ENCODE measurements at places on chromosomes 3 and 15.

- DNase-seq = no peak
Observed at GRCh38 chr3:118167571-118167970, 867.1 kb downstream of the IGSF11 start.

- DNase-seq = peak; percentile 82
Observed at GRCh38 chr3:30643763-30644462, 37.5 kb downstream of the TGFBR2 start.

GRCh38 chr15:83585601-83586335, 68.2 kb upstream of the ADAMTSL3 start:
- DNase-seq = no peak

GRCh38 chr3:136070953-136071949, 105.7 kb downstream of the PPP2R3A start:
- no peak for DNase-seq

DNA sequence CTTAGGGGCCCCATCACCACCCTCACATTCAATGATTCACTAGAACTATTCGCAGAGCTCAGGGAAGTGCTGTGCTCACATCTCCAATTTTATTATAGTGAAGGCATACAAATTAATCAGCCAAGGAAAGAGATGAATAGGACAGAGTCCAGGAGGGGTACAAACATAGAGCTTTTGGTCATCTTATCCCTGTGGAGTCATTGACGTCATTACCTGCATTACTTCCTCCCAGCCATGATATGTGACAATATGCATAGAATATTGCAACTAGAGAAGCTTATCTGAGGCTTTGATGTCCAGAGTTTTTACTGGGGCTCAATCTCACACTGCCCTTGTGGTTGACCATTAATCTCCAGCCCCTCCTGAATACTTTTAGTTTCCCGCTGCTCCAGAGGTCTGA, 1.5 kb downstream of the IQCH start:
- DNase-seq = no peak

GRCh38 chr3:136819392-136819730, 435 bp downstream of the SLC35G2 start:
- DNase-seq = peak; percentile 30

- DNase-seq = peak; percentile 64
Observed at GRCh38 chr3:111859974-111860859, 1.2 kb downstream of the PHLDB2 start.

GRCh38 chr15:49121901-49122300, 33.5 kb downstream of the COPS2 start:
- no peak for DNase-seq

GRCh38 chr3:186281176-186281575, 80.9 kb downstream of the DGKG start:
- no peak for DNase-seq

- DNase-seq = no peak
Observed at GRCh38 chr3:178359728-178360127, 176.5 kb upstream of the KCNMB2 start.

DNA sequence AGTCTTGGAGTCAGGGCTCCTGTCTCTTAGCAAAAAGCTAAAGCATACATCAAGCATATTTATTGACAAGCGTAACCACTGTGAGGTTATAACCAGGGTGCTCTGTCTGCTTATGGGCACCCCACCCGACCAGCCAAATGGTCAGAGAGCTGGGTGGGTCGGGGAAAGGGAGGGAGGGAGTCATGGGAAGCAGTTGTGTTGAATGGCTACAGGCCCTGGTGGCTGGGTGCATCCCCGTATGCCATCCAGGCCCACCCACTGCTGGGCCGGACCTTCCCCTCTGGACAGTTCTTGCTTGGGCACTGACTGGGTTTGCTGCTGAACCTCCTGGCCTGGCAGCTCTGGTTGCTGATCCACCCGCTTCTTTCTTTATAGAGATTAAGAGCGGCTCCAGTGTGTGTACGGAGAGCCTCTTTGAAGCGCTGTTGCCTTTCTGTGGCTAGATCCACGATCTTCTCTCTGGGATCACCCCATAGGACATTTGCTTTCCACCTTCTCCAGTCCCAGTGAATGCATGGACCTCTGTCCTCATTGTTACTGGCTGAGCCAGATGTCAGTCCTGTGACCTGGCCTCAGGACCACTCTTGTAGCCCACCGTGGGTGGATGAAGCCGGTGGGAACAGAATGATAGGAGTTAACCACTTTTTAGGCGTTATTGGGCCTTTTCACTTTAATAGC, 59.6 kb downstream of the SMAD3 start:
- no peak for DNase-seq

- DNase-seq = peak; percentile 37
Observed at GRCh38 chr3:59502806-59503205, 453.0 kb upstream of the CFAP20DC start.

DNA sequence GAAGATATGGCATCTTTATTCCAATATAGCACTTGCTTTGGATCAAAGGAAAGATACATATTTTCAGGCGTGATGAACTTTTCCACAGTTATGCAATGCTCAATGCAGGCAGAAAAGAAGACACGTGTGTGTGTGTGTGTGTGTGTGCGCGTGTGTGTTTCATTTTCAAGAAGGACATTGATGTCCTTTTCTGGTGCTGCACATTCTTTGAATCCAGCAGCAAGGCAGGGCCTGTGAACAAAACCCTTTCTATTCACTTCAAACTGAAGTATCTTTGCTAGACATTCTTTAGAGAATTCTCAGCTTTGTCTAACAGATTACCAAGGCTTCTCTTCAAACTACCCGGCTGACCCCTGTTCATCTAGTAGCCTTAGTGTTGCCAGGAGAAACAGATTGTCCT, 124.6 kb downstream of the CD47 start:
- no peak for DNase-seq

- DNase-seq = no peak
Observed at GRCh38 chr3:101873619-101874018, 24.3 kb downstream of the NFKBIZ start.

GRCh38 chr3:94460931-94461330, 398.1 kb downstream of the NSUN3 start:
- DNase-seq = no peak

- no peak for DNase-seq
Observed at GRCh38 chr3:138835397-138835757, 649 bp upstream of the PIK3CB start.

GRCh38 chr15:76149291-76149915, 89.6 kb downstream of the TMEM266 start:
- DNase-seq = no peak

DNA sequence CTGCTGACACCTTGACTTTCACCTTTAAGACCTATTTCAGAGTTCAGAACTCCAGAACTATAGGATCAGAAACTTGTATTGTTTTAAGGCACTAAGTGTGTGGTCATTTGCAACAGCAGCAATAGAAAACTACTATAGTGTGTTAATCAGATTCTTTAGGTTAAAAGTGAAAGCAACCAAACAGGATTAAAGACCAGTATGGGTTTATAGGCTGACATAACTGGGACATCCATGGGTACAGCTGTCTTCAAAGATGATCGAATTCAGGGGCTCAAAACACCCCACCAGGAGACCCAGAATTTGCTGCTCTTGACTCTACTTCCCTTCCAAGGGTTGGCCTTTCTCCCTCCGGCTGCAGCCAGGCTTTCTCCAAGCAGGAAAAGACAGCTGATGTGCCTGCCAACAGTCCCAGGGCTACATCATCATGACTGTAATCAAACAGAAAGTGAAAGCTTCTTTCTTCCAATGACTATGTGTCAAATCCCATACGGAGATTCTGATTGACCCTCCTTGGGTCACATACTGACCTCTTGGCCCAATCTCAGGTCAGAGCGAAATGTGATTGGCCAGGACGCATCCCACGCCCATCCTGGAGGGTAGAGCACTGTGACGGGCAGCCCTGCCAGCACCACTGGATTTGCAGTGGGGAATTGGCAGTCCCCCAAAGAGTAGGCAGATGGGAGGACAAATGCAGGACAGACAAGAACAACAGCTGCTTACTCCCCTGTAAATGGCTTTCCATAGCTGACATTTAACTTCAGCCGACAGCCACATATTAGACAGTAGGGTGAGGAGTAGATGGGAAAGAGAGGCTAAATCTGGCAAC, 51.4 kb upstream of the RNF7 start:
- no peak for DNase-seq

GRCh38 chr3:194767446-194768207, 81.9 kb downstream of the FAM43A start:
- DNase-seq = no peak

DNA sequence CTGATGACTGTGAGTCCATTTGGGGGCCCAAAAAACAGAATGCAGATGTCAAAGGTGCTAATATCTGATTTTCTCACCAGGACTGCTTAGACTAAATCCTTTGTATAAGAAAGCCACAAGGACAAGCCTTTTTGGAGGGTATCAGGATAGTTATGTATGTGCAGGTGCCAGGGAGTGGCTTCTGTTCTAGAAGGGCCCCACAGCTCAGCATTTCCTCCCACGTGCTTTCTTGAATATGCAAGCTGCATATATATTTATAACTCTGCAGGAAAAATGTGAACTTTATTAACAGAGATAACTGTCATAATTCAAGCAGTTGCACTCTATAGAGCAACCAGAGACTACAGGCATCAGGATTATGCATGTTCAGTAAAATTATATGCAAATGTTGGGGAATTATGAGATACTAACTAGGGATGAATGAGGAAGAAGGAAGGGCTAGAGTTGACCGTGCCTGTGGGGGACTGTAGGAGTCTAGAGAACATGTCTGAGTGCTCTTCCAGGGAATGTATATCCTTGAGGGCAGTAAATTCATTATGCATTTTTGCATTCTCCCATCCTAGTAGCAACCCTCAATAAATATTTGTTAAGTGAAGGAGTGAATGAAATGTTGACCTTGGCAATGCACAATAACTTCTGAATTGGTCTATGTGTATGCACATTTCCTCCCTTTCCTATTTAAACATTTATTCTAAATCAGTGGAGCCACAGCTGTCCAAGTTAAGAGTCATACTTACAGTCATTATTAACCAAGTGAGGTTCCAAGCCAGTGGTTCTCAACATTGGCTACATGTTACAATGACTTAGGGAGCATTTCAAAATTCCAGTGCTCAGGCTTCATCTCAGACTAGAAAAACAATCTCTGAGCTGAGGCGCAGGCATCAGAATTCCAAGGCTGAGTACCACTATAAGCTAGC, 94.8 kb upstream of the ANKRD28 start:
- no peak for DNase-seq

DNA sequence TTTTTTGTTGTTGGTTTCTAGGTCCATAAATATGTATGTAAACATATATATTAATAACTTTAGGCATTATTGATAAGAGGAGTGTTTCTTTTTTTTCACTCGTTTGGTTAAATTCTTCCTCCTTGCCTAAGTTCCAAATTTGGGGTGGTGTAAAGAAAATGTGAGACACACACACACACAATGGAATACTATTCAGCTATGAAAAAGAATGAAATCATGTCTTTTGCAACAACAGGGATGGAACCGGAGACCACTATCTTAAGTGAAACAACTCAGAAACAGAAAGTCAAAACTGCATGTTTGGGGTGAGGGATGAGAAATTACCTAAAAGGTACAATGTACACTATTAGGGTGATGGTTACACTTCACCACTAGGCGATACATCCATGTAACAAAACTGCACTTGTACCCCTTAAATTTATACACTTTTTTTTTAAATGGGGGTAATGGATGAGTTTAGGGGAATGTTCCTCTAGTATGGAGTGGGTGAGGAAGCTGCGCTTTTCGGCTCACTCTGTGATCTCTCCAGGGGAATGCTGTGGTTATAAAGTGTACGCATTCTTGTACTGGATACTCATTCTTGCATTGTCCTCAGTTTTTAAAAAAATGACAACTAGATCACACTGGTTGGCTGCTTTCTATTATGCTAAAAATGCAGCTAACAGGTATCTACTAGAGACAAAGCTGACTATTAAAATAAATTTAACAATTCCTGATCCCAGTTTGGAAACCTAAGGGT, 50.8 kb upstream of the PPARG start:
- DNase-seq = no peak

DNA sequence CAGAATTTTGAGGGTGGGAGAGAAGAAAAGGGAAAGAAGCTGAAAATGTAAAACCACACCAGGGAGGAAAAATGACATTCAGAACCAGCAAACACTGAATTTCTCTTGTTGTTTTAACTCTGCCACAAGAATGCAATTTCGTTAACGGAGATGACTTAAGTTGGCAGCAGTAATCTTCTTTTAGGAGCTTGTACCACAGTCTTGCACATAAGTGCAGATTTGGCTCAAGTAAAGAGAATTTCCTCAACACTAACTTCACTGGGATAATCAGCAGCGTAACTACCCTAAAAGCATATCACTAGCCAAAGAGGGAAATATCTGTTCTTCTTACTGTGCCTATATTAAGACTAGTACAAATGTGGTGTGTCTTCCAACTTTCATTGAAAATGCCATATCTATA, 15.5 kb downstream of the GREM1 start:
- DNase-seq = no peak

- DNase-seq = no peak
Observed at GRCh38 chr15:25793354-25794050, 69.6 kb downstream of the ATP10A start.

DNA sequence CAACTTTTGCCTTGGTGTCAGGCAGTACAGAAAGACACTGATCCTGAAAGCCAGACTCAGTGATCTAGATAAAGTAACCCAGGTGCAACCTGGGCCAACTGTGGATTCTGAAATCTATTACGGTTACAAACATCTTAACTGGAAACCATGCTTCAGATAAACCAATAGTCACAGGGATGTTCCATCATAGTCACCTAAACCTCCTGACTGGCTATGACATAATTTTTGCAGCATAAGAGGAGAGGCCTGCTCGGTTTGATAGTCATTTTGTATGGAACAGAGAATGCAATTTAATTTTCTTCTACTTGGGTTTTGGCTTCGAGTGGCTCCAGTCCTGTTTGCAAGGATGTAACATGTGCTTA, 3.7 kb downstream of the SLCO3A1 start:
- no peak for DNase-seq

- DNase-seq = no peak
Observed at GRCh38 chr3:112979244-112979832, 4.4 kb upstream of the CD200R1 start.

DNA sequence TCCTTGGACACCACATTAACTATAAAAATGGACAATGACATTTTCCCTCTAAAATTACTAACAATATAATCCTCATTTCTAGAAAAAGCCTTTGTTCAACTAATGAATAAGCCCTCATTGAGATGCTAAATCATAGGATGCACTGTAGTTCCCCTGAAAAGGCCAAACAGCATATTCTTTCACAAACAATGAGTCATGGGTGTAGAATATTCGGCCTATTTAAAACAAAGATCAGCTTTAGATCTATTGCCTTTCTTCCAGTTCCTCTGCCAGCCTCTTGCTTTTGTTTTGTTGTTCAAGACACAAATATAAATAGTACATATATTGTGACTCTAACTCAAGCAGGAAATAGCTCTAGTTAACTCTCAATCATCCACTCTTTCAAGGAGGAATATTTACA, 82.5 kb downstream of the ADAM10 start:
- no peak for DNase-seq

- no peak for DNase-seq
Observed at GRCh38 chr3:39814007-39814406, 4.6 kb downstream of the MYRIP start.

GRCh38 chr15:23387621-23388190, 33.2 kb downstream of the GOLGA8S start:
- DNase-seq = no peak

All from stimulated activated naive CD8-positive, alpha-beta T cell treated with anti-CD3 and anti-CD28 coated beads, Interleukin-15, amount 100 ng/mL, for 72 hours (primary cell).